ENCODE measurements at places on chromosomes 5 and 9.

DNA sequence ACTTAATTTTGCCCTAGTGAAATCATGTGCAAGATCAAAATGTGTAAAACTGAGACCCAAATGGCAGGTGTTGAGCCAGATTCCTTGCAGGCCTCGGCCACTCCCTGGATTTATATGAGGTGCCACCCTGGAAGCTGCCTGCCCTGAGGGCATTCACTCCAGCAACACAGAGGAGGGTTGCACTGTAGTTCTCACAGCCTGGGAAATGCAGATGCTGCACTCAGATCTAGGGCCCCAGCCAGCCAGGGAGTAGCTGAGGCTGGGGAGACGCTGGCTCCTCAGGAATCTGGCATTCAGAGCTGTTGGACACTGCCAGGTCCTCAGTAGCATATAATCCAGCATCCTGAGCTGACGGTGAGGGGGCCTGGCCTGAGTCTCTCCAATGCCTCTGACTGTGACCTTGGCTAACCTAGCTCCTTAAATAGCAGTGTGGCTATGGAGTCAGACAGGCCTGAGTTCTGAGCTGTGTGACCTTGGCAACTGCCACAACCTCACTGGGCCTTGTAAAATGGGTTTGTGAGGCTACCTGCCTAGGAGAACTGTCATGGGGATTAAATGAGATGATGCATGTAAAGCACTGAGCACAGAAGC lies 8.7 kb downstream of the KCNMB1 start:
- DNase-seq = peak; percentile 19

DNA sequence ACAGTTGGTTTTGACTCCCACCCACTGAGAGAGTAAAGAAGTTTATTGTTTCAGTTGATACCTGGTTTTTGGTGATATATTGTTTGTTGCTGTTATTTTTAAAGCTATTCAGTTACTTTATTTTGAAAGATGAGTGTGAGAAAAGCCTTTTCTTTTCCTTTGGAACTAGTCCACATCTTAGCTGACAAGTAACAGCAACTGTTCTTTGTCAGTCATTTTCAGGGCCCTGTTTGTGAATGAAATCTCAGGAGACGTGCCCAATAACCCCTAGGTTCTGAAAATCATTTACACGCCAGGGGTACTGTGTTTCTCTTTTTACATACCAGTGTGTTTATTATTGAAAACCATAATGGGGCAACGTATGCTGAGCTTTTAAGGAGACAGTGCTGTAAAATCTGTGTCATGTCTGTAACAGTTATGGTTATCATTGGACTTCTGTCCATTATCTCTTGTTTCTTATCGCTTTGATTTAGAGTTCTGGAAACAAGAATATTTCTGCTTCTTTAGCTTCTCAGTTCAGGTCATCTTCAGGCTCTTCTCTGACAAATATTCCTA lies 75.0 kb downstream of the LIX1 start:
- DNase-seq = no peak

GRCh38 chr5:179368806-179369529 lies 23.7 kb upstream of the ADAMTS2 start:
- no peak for DNase-seq

DNA sequence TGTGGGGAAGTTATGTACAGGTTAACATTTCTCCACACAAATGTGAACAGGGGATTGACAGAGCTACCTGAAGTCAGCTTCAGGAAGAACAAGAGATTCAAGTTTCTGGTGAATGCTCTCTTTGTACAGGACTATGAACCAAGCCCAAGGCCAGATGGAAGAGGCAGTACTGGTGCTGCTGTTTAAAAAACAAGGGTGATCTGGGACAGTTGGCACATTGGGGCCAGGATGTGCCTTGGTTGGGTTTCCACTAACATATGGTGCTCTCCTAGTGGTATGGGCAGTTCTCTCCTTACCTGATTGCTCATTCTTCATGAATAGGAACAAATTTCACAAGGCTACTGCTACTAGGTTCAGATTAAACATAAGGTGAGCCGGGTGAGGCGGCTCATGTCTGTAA lies 40.0 kb downstream of the MTMR12 start:
- no peak for DNase-seq

- peak; percentile 3 for DNase-seq
These were observed 13.4 kb downstream of the PCSK5 start for GRCh38 chr9:75903785-75904360.

- no peak for DNase-seq
These were observed 22.0 kb upstream of the ADRA1B start for GRCh38 chr5:159894149-159894720.

- DNase-seq = no peak
These were observed 41.5 kb downstream of the FBXO4 start for GRCh38 chr5:41966401-41967105.

- no peak for DNase-seq
These were observed 48.7 kb upstream of the C5orf58 start for GRCh38 chr5:170183816-170184687.

- DNase-seq = no peak
These were observed 95.5 kb upstream of the PHYKPL start for GRCh38 chr5:178327931-178328711.

DNA sequence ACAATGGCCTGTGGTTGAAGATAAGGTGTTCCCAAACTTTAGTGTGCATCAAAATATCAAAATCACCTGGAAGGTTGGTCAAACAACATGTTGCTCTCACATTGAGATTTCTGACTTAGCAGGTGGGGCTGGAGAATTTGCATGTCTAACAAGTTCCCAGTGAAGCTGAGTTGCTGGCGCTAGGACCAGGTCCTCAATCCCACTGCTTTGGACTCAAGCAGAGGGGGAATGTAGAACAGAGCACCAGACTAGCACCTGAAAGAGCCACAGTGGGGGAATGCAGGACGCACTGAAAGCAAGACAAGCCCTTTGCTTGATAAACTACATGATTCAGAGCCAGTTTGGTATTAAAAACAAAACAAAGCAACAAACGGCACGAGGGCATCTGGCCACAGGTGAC lies 458.1 kb downstream of the MTRR start:
- no peak for DNase-seq

DNA sequence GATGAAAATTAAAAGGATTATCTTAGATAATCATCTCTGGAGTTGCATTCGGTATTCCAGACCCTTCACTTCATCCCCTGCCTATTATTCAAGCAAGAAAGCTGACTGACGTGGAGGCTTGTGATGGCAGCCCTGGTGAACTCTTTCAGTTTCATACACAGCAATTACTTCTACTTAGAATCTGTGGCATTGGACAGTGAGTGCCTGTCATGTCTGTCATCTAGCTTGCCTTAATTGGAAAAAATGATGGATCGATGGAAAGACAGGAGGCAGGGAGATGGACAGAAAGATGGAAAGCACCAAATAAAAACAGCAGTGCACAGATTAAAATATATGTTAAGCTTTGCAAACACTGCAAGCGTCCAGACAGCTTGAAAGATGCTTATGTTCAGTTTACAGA lies 1371.0 kb upstream of the CDH6 start:
- DNase-seq = no peak

DNA sequence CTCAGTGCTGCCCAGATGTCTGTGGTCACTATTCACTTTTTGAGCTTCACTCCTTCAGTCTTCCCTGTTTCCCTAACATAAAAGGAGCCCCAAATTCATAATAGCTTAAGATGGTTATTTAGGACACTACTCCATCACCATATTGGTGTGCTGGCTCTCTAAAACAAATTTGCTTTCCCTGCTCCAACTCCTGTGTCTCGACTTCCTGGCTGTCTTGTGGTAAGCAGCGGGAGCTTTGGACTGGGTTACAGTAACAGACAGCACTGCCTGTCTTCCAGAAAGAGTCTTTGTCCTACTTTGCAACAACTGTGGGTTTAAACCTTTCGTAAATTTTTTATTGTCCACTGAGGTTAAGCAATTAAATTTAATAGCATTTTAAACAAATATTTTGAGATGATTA lies 389.4 kb downstream of the CDH9 start:
- DNase-seq = no peak

DNA sequence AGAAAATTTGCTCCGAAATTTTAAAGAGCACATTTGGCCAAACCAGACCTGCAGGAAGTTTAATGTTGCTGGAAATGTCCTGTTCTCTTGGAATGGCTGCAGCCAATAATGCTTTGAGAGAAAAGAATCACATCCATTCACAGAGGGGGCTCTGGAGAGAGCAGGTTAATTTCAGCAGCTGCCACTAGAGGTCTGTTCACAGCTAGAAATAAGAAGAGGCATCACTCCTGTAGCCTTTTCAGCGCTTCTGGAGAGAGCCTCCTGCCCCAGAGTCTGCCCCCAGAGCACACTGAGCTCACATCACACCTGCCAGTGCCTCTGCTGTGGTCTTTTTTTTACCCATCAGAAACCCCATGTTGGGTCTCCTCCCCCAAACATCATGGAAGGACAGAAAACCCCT lies 124.8 kb upstream of the RAD23B start:
- peak; percentile 69 for DNase-seq

GRCh38 chr9:108377382-108377781 lies 478.4 kb downstream of the ACTL7B start:
- no peak for DNase-seq

GRCh38 chr9:96281641-96282040 lies 20.3 kb downstream of the HSD17B3 start:
- no peak for DNase-seq

GRCh38 chr9:34158362-34158869 lies 20.4 kb upstream of the UBAP1 start:
- peak; percentile 21 for DNase-seq

DNA sequence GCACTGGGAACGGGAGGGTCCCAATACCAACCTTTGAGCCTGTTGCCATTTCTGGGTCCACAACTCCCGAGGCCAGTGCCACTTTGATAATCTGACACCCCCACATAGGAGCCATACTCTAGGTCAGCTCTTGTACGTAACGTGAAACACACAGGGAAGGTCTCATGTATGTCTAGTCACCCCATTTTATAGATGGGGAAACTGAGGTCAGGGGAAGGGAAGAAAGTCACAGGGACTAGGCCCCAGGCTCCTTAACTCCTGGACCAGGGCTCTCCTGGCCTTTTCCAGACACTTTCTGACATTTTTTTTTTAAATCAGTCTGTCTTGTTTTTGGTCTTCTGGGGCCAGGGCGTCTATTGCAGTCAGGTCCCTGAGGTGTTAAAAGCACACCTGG lies 80.3 kb upstream of the SLC25A51 start:
- DNase-seq = no peak

GRCh38 chr5:127549551-127549950 lies 32.1 kb downstream of the PRRC1 start:
- peak; percentile 7 for DNase-seq

GRCh38 chr5:96870094-96871026 lies 5.9 kb upstream of the ERAP2 start:
- DNase-seq = no peak

DNA sequence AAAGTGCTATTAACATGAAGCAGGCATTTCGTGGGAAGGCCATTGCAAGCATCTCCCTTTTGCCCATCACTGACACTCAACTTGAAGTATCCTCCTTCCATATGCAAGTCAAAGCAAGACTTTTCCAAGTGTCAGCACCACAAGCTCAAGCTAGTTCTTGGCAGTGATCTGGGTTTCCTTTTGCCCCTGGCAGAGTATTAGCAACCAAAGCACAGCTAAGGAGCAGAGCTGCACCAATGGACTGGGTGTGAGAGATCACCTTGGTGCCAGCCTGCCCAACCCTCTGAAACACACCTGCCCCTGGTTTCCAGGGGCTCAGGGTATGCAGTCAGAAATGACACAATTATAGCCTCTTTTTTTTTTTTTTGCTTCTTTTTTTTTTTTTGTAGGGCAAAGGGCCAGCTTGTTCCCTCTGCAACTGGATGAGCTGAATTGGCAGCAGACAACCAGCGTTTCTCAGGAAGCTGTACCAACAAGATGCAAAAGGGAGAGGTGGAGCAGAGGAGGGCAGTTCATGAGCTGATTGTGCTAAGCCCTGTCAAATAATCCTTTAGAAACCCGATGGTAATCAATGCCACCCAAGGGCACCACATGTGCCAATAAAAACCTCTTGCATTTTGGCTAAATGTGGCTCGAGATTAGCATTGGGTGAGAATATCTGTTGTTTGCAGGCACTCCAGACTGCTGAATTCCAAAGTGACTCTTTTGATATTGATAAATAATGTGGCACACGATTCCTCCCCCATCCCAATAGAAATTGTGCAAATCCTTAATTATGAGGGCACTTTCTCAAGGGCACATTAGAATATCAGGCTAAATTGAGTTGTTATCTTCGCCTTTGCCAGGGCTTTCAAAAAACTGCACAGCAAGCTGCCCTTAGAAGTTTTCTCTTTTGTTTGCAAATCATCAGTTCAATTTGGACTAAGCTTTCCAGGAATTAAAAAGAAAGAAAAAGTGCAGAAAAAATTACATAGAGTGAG lies 192.4 kb downstream of the GAS1 start:
- DNase-seq = no peak

- DNase-seq = no peak
These were observed 72.2 kb downstream of the ADAMTS2 start for GRCh38 chr5:179273073-179273435.

DNA sequence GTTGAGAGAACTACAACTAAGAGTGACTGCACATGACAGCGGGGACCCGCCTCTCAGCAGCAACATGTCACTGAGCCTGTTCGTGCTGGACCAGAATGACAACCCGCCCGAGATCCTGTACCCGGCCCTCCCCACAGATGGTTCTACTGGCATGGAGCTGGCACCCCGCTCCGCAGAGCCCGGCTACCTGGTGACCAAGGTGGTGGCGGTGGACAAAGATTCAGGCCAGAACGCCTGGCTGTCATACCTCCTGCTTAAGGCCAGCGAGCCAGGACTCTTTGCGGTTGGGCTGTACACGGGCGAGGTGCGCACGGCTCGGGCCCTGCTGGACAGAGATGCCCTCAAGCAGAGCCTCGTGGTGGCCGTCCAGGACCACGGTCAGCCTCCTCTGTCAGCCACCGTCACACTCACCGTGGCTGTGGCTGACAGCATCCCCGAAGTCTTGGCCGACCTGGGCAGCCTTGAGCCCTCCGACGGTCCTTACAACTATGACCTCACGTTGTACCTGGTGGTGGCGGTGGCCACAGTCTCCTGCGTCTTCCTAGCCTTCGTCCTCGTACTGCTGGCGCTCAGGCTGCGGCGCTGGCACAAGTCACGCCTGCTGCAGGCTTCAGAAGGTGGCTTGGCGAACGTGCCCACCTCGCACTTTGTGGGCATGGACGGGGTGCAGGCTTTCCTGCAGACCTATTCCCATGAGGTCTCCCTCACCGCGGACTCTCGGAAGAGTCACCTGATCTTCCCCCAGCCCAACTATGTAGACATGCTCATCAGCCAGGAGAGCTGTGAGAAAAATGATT lies 2.1 kb downstream of the PCDHGA7 start:
- DNase-seq = no peak

DNA sequence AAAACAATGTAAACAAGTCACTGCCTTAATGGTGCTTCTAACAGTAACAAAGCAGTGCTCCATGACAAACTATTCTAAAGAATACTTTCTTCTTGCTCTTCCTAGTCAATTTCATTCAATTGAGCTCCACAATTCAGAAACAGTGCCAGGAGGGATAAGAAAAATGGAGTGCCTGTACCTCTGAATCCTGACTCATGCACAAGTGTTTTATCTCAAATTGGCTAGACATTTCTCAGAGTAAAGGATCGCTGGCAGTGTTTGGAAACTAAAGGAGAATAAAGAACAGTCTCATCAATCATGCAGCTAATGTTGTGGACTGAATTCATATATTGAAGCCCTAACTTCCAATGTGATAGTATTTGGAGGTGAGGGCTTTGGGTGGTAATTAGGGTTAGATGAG lies 27.6 kb downstream of the SLC25A51 start:
- no peak for DNase-seq

- DNase-seq = no peak
These were observed 705.6 kb downstream of the SEMA5A start for GRCh38 chr5:8840237-8840636.

GRCh38 chr9:86126998-86127972 lies 27.9 kb upstream of the GOLM1 start:
- peak; percentile 98 for DNase-seq

- no peak for DNase-seq
These were observed 1821.0 kb downstream of the EFNA5 start for GRCh38 chr5:105849701-105850100.

All from NCI-H146 (cell line).